ENCODE measurements at places on chromosomes 2 and 18.

- no peak for DNase-seq
Observed at GRCh38 chr2:157625296-157625695, 3.4 kb downstream of the ACVR1C start.

- DNase-seq = peak; percentile 32
Observed at GRCh38 chr2:171347591-171348032, 86.2 kb downstream of the METTL8 start.

GRCh38 chr2:86107031-86107430 is 996 bp downstream of the PTCD3 start:
- no peak for DNase-seq

DNA sequence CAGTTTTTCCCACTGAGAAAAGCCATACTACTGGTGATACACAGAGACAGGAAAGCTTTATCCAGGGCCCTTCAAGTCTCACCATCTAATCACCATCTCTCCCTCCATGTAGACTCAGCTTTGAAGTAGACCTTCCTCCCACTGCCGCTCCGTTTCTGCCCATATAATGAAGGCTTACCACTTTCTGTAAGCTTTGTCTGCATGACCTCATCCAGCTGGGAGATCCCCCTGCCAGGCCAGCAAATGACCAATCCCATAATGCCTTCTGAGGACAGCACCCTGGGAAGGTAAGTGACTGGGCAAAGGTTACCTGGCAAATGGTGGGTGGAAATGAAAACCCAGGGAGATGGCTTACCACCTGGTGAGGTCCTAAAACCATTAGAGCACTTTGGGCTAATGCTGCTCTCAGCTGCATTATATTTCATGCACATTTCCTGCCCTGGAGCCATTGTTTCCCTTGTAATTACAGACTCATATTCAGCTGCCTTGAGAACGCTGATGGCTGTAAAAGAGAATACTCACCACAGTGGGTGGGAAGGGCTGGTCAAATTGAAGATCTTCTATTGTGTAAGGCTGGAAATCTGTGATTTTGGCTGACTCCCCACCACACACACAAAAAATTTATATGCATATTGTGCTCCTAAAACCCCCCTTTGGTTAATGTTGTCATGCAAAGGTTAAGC is 350.7 kb upstream of the SYT4 start:
- no peak for DNase-seq

- peak; percentile 52 for DNase-seq
Observed at GRCh38 chr2:202034249-202035088, 814 bp downstream of the FZD7 start.

- DNase-seq = no peak
Observed at GRCh38 chr18:65990944-65991708, 240.3 kb downstream of the CDH7 start.

GRCh38 chr2:143936848-143937722 is 582.8 kb downstream of the ZEB2 start:
- DNase-seq = peak; percentile 43

DNA sequence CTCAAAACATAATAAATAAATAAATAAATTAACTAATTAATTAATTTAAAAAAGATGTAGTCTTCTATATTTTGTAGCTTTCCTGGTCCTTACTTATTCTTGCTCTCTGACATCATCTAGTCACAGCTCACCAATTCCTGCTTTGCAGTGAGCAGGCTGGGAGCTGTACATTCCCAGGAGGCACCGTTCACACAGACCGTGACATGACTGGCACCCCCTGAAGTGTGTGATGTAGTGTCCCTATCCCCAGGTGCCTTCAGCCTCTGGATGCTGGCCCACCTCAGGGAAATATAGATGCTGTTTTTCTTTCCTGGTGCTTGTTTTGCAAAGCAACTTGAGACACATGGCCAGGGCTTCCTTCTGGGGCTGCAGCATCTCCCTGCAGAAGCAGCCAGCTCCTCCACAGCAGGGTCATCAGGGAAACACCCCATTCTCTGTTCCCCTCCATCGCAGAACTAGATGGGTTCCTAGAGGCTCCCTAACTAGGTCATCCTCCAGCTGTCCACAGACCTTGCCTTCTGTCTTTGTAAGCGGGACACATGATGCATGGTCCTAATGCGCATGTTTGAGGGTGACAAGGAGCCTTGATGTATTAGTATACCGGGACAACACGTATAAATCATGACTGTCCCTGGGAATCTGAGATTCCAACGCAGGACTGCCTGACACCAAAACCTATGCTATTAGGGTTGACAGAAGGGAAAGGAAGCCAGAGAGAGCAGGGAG is 76.4 kb downstream of the RHOB start:
- no peak for DNase-seq

DNA sequence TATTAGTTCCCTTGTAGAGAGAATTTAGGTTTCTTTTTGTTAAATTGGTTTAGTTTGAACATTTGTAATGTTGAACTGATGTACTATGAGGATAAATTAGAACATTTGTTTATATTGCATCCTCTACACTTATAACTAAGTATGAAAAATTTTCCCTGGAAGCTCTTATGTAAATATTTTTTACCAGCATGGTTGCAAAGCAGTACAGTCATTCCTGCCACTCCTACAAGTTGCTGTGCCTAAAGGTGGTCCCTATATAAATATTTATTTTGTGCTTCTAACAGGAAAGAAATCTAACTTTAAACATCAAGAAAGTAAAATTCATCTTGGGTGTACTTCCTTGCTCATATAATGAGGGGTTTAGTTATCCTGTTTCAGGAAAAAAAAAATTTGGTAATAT is 14.2 kb downstream of the TWSG1 start:
- no peak for DNase-seq

GRCh38 chr2:208128136-208128535 is 1.5 kb downstream of the CRYGC start:
- no peak for DNase-seq

DNA sequence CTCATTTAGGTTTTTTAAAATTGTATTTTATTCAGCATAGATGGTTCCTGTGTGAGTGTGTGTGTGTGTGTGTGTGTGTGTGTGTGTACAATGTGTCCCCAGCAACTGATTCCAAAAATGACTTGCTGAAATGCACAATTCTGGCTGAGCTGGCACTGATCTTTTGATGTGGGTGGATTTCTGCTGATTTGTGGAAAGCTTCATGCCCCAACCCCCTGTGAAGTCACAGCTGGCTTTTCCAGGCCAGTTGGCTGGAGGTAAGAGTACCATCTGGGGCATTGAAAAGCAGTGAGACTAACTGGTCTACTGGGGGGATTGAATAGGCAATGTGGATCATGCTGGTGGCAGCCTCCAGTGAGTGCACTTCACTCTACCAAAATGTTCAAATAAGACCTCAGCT is 187.2 kb downstream of the LRRTM1 start:
- DNase-seq = no peak

- no peak for DNase-seq
Observed at GRCh38 chr2:64766841-64767669, 113.3 kb upstream of the SERTAD2 start.

GRCh38 chr2:74513605-74514367 is 464 bp upstream of the TLX2 start:
- DNase-seq = peak; percentile 49

DNA sequence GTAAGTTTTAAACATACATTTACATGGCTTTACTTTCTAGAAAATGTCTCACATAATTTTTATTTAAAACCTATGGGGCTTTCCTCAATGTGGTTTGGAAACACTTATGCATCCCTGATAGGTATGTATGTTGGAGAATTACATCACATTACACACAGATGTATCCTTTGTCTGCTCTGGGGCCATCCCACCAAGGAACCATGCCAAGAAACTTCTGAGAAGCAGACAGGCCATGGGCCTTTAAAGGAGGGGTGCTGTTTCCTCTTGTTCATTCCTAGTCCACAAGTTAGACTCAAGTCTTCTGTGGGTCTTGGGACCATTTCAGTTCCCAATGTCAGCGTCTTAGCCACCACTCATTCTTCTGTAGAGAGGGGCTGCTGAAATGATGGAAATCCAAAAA is 162.0 kb upstream of the SETBP1 start:
- DNase-seq = no peak

DNA sequence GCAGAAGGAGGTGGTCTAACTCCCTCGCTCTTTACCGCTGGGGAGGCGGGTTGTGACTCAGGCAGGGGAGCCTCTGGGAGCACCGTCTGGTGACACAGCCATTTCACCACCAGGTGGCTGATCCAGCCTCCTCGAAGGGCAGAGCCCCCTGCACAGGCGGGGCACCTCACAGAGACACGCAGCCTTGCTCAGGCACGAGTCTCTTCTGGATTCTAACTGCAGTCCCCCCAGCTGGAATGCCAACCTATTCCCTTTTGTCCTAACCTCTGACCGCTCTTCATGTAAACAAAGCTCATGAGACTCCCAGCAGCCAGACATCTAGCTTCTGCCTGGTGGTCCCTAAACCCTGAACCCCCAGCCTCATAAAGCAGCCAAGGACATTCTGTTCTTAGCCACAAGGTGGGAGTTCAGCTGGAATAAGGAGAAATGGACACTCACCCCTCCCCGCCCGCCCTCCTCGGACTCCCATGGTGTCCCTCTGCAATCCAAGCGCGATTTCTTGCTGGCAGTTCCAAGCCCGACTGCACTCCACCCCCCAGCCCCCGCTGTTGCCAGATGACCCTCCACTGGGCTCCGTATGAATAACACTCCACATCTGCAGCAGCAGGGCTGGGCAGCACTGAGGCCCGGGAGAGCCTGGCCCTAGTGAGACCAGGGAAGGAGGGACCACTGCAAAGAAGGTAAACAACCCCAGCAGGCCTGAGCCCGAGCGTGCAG is 84.3 kb downstream of the TNS1 start:
- no peak for DNase-seq

GRCh38 chr18:56257205-56257604 is 381.2 kb downstream of the TXNL1 start:
- DNase-seq = no peak

DNA sequence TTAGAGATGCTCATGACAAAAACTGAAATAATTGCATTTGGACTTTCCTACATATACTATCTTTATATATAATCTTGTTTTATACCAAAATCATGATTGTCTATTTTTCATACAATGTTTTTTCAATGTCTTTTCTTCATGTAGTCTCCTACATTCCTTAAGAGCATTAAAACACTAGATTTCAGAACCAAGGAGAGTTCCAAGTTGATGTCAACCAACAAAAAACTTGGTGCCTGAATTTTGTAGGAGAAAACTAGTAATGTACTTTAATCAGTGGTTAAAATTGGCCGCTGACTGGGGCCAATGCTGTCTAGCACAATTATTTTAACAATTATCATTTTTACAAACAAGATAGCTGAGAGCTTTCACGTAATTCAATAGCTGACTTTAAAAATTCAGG is 678.8 kb downstream of the DCC start:
- no peak for DNase-seq

- no peak for DNase-seq
Observed at GRCh38 chr2:11697103-11697871, 27.3 kb upstream of the NTSR2 start.

DNA sequence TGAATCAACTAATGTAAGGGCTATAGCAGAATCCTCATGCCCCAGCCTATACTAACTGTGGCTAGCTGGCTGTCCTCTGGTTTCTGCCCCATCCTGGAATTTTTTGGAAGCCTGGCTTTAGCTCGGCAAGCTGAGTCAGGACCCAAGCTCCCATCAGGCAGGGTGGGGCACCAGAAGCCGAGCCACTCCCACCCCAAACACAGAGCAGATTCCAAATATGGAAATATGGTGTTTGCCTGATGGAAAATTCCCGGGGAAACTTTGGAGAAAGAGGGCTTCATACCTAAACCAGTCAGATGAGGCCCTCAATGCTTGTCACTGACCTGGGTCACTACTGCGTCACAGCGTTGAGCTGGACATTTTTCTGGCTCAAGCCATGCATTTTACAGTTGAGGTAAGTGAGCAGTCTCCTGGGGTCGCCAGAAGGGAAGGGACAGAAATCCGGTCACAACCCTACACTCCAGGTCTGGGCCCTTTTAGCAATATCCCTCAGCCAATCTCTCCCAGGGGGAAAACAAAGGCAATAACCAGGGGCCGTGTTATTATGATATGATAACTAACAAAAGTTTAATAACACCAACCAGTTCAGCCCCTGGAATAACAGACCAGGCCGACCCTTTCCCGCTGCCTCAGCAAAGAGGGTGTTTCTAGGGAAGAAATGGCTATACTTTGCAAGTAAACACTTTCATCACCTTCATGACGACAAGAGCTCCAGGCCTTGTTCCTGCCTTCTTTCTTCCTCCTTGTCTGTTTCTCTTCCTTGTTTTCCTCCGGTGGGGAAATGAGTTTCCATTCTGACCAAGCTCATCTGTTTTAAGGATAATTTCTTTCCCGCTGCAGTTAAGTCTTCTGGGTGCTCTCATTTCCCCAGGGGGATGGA is 37.7 kb downstream of the PSD4 start:
- DNase-seq = no peak

- no peak for DNase-seq
Observed at GRCh38 chr2:120255071-120255470, 2.4 kb downstream of the RALB start.

- DNase-seq = no peak
Observed at GRCh38 chr2:180707884-180708205, 272.6 kb upstream of the UBE2E3 start.

DNA sequence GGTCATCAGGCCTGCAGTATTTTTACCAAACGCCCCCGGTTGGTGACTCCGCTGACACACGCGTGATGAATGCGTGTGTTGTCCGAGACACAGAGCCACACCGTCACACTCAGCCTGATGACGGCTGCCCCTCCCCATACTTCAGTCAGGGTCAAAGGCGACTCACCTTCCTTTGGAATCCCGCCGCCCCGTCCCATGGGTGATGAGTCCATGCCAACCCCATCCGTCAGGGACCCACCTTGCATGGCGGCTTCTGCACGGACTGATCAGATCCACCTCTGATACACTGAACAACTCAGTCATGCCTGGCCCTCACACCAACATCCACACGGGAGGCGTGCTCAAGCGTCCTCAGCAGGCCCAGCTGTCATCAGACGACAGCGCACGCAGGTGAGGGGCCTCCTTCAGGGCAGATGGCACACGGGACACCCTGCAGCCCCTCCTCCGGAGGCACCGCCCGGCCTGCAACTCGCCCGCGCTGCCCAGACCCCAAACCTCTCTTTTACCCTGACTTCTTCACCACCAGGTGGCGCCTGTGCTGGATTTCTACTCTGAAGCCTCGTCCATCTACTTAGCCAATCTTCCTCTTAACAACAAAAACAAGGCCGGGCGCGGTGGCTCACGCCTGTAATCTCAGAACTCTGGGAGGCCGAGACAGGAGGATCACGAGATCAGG is 89.2 kb downstream of the ZNF516 start:
- no peak for DNase-seq
